Activated naive CD4-positive, alpha-beta T cell treated with anti-CD3 and anti-CD28 coated beads for 36 hours (primary cell): ENCODE measurements at places on chromosomes 16 and 17. TPM values are rescaled to one million over a fixed set of nuclear protein-coding genes. Genes with fewer than 3 reads are reported as not detected.

DNA sequence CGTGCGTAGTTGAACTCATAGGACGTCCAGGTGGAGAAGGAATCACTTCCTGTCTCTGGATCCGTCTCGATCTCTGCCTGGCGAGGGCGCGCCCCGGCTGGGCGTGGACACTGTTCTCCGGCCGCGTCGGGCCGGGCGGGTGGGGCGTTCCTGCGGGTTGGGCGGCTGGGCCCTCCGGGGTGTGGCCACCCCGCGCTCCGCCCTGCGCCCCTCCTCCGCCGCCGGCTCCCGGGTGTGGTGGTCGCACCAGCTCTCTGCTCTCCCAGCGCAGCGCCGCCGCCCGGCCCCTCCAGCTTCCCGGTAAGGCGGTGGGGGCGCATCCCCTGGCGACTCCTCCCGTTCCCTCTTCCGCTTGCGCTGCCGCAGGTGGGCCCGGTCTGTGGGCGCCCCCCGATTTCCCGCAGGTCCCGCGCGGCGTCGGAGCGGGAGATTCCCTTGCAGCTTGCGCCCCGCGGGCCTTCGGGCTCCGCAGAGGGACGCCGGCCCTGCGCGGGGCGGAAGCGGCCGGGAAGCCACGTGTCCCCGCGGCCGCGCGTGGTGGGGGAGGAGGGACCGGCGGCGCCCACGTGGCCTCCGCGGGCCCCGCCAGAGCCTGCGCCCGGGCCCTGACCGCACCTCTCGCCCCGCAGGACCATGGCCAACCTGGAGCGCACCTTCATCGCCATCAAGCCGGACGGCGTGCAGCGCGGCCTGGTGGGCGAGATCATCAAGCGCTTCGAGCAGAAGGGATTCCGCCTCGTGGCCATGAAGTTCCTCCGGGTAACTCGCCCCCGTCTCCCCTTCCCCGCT lies at the start of gene NME2:
Gene NME2, plus strand, starts transcription at position 214 of the 789 bp plus-strand sequence. Its CDS starts 420 bp downstream, at position 634.
- peak within 1 kb of the TSS; percentile 81 for H3K4me3 ChIP-seq
- peaks cover 48% of the 10 kb centered on the region for H3K36me3 ChIP-seq
- DNase-seq: peak; percentile 50
- H3K27me3 ChIP-seq: no peaks in the 10 kb centered on the region

DNA sequence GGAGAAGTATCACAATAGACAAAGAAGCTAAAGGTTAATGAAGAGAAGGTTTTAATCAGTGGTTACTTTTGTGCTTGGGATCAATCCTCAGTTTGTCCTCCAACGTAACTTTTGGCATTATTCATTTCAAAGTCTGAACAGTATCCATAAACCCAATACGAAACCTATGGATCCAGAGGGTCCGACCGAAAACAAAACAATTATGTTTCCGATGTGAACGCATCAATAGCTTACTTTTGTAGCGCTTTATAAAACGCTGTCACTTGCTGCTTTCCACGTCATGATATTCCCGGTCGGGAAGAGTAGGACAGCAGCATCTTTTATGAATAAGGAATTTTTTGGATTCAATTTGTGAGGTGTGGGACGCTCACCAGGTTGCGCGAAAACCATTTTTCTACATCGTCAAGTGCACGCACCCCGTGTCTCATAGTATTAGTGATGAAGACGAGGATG lies 383.8 kb downstream of the ZFHX3 start:
- peak overlapping the region; percentile 100 for H3K4me3 ChIP-seq
- H3K27me3 ChIP-seq: peaks cover 5% of the 10 kb centered on the region
- H3K27ac ChIP-seq: peak overlapping the region; percentile 95
- peaks cover 9% of the 10 kb centered on the region for H3K4me1 ChIP-seq

- peak; percentile 88 for DNase-seq
- peak overlapping the region; percentile 70 for H3K4me3 ChIP-seq
Observed at GRCh38 chr17:78383725-78384471, 5.4 kb downstream of the PGS1 start.

DNA sequence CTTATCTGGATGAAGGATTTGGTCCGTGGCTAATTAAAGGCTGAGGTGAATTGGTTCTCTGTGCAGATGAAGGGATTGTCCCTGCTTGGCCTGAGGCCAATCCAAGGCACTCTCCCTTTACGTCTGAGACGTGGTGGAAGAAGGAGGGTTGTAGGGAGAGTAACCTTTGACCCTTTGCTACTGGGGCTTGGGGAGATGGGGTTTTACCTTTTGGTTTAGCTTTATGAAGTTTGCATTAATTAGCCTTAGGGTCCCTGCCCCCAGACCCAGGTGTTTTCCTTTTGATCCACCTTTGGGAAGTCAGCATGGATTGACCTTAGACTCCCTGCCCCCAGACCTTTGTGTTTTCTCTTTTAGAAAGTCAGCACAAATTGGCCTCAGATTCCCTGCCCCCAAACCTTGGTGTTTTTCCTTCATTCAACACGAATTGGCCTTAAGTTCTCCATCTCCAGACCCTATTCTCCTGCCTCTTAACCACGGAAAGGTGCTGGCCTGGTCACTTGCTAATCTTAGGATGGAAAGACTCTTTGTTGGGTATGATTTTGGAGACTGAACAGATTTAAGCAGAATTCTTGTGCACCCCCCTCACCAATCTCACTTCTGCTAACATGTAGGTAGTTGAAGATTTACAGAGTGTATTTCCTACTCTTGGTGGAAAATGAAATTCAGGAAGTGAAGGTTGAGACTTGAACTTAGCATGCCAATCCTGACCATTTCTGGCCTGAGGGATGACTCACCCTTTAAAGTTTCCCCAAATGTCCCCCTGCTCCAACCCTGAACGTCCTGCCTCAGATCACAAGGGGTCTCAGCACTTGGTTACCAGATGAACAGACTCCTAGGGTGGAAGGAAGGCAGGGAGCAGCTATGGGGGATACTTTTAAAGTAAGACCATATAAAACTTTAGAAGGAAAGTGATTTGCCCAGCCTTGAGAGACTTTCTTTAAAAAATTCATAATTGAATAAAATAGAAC lies 23.1 kb upstream of the MMD start:
- DNase-seq: no peak
- no peaks in the 10 kb centered on the region for H3K27me3 ChIP-seq
- no peaks in the 10 kb centered on the region for H3K36me3 ChIP-seq
- no peaks in the 10 kb centered on the region for H3K4me1 ChIP-seq

DNA sequence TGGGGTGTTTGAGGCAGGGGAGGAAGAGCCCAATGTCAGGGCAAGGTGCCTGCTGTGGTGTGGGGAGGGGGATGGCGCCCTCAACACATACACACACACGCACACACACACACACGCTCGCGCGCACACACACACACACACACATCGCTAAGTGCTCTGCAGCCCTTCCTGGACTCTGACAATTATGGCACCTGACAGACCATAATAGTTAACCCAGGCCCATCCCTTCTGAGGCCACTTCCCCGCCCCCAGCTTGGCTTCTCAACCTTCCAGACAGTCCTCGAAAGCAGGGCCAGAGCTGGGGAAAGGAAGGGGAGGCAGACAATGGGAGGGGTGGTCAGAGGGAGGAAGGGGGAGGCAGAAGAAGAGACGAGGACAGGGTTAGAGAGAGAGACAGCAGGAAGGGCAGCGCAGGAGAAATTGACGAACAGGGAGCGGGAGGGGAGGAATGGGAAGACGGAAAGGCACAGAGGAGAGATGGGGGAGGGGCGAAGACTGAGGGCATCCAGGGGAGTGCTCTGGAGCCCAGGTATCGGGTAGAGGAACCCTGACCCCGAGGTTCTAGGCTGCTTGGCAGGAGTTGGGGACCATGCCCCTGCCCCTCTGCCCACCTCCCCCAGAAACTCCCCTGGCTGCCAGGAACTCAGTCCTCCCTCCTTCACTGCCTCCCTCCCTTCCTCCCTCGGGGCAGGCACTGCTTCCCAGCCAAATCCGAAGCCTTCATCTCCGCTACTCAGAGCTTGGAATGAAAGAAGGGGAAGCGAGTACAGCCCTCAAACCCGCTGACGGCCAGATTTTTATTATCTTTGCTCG lies 4.0 kb downstream of the SRCIN1 start:
- no peaks in the 10 kb centered on the region for H3K36me3 ChIP-seq
- peaks cover 60% of the 10 kb centered on the region for H3K27me3 ChIP-seq
- H3K4me3 ChIP-seq: no peak overlapping the region
- peaks cover 6% of the 10 kb centered on the region for H3K4me1 ChIP-seq
- no peak overlapping the region for H3K27ac ChIP-seq
- no peak for DNase-seq

PKMYT1 gene
- total RNA-seq: 136 TPM

CNTNAP4 gene
- not detected for total RNA-seq
